GM19239 (cell line): ENCODE measurements at places on chromosomes 1 and 21.

GRCh38 chr1:223328566-223328965 lies 35.4 kb downstream of the SUSD4 start:
- DNase-seq = no peak

GRCh38 chr1:25695771-25696311 lies 79.2 kb downstream of the MAN1C1 start:
- no peak for DNase-seq

DNA sequence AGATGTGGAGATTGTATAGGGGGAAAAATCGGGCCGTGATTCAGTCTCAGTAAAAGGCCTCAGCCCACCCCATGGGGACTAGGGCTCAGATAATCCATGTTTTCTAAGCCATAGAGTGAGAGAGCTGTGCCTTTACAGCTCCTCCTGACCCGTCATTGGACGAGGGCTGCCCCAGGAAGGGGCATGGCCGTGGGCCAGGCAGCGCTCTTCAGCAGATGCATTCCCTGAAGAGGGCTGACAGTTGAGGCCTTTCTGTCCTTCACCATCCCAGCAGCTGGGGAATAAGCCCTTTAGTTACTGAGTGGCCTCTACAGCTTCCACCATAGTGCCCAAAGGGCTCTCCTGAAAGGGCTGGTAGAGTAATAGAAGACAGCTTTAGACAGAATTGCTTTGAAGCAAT lies 57.2 kb downstream of the ST3GAL3 start:
- DNase-seq = no peak

DNA sequence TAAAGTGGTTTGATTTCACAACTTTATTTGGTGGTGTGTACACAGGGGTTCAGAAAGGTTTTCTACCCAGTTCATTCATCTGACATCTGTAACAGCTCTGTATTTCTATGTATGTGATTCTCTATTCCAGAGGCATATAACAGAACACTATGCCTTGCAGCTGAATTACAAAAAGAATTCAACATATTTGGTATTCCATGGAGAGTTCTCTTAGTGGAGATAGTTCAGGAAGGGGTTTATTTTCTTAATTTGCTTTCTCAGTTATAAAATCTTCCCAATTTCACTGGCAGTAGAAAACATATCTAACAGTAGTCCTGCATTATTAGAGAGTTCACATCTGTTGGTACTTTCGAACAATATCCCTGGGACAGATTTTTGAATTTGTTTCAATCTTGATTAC lies 207.9 kb upstream of the LYPLAL1 start:
- no peak for DNase-seq

- DNase-seq = no peak
These were observed 8.4 kb upstream of the SNX7 start for GRCh38 chr1:98653123-98653522.

GRCh38 chr1:177928194-177928593 lies 41.7 kb downstream of the SEC16B start:
- no peak for DNase-seq

GRCh38 chr1:25796811-25797458 lies 3.1 kb upstream of the SELENON start:
- DNase-seq = no peak

DNA sequence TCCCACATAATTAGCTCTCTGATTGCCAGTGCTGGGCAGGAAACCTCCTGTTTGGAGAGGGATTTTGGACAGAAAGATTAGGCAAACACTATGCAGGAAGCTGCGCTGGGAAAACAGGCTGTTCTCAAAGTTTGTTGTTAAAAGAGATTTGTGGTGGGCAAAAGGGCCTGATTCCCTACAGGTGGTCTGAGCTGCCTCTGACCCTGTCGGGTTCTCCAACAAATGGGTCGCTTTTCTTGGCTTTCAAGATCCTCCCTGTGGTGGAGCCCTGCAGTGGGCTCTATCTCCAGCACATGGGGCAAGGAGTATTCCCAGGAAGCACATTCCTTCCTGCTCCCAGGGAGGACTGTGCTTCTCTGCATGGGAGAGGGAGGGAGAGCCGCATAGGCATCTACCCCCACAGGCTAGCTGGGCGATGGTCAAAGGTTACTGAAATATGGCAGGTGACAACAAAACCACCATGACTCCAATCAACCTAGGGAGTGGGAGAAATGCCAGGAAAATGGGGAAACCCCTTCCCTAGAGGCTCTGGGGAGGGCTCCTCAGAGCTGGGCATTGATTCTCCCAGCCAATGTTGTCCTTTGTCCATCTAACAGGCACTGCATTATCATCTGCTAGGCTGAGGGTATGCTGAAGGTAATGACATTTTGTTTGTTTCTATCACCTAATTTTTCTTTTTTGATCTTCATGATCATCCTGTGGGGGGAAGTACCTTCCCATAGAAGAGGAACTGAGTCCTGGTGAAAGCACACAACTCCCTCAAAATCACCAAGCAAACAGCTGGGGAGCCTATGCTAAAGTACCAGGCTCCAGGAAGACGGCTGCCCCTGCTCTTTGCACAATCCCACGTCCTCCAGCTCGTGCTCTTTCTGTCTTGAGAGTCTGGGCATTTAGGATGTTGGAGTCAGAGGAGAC lies 85.3 kb downstream of the PLXNA2 start:
- DNase-seq = no peak

GRCh38 chr1:19010995-19011844 lies 54.7 kb upstream of the IFFO2 start:
- DNase-seq = peak; percentile 30

- DNase-seq = no peak
These were observed 11.4 kb upstream of the MRPS6 start for GRCh38 chr21:34061983-34062382.

- no peak for DNase-seq
These were observed 897 bp downstream of the SLC25A24 start for GRCh38 chr1:108199201-108199691.

- peak; percentile 91 for DNase-seq
These were observed 9.3 kb downstream of the ARL8A start for GRCh38 chr1:202135221-202135721.
